ENCODE measurements at places on chromosomes 5 and 9.

- DNase-seq, result no peak
These were observed 378.8 kb upstream of the SEMA6A start for GRCh38 chr5:116953251-116953930.

GRCh38 chr9:104993291-104993963 lies 65.5 kb upstream of the ABCA1 start:
- DNase-seq, result no peak

- DNase-seq, result no peak
These were observed 140.2 kb downstream of the SH3GL2 start for GRCh38 chr9:17719053-17719452.

DNA sequence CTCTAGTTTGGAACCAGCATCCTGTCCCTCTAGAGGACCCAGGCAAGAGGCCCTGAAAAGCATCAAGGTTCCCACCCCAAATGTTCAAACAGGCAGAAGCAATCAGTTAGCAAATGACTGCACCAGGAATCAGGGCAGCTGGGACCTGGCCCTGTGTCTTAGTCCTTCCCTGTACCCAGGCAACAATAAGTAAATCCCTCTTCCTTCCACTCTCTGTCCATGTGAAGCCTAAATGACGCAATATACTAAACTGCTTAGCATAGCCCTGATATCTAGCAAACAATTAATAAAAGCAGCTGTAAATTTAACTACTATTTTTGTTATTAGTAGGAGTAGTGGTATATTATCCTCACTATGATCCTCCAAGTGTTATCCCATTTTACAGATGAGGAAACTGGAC lies 13.2 kb upstream of the ADRA1B start:
- DNase-seq, result no peak

DNA sequence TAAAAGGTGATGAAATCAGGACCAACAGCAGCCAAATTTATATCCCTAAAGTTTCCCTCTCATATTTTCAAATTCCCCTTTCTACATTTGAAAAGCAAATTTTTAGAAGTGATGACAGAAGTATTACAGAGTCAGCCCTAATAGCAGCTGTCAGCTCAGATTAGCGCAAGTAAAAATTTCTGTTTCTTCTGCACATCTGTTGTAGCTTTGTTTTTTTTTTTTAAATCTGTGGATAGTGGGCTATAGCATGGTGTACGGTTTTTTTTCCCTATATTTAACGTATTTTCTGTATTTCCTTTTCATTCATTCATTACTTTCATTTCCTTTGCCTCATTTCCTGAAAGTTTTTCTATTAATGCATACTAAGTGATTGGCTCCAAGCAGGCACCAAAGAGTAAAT lies 99.1 kb downstream of the MACIR start:
- DNase-seq, result no peak

DNA sequence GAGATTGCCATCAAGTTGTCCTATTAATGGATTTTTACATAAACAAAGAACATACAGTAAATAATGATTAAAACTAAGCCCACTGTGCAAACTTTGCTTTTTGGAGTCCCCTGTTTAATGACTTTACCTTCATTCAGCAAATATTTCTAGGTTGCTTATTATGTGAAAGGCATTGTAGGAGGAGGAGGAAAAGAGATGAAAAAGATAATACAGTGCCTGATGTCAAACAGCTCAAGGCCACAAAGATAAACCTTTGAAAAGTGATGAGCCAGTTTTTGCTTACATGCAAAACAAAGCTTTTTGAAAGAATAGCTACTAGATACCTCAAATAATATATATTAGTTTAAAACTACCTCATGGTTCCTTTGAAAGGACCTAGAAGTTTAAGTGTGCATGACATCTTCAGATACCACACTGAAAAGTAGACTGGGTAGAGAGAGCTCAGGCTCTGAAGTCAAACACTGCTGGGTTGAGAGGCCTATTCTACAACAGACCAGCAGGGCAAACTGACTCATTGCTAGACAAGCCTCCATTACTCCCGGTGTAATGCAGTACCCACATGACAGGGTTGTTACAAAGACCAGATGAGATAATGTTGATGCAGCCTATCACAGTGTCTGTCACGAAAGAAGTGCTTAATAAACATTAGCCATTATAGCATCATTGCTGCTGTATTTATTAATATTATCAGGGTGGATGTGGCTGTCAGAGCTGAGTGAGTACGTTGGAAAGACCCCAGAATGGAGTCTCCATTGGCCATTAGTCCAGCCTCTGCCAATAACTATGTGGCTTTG lies 11.8 kb downstream of the DEPDC1B start:
- DNase-seq, result no peak

GRCh38 chr5:105101577-105101976 lies 1539.0 kb upstream of the NUDT12 start:
- DNase-seq, result no peak

DNA sequence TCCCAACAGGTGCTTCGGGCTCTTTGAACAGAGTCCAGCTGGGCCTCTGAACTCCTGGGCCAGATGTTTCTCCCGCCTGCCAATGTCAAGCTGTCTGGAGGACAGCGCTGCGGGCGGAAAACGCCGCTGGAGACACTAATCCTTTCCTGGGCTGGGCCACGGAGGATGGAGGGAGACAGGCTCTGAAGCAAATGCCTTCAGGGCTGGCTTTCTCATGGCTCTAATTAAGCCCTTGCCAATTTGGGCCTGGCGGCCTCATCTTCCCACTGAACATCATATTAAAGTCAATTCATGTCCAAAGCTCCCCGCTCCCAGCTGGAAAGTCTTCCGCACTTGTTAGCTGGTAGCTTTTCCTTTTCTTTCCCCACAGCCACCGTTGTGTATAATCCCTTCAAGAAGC lies 72.7 kb downstream of the NTNG2 start:
- DNase-seq, result no peak

Data from stimulated activated CD4-positive, alpha-beta T cell treated with anti-CD3 and anti-CD28 coated beads, Interleukin-1b, Interleukin-23, amount 100 ng/mL, for 1 hour (primary cell).